Neural progenitor cell (in vitro differentiated cells): ENCODE measurements at places on chromosomes 1 and 21. TPM values are rescaled to one million over a fixed set of nuclear protein-coding genes. Genes with fewer than 3 reads are reported as not detected.

- H3K4me3 ChIP-seq, result no peak overlapping the region
- H3K4me1 ChIP-seq, result peaks cover 11% of the 10 kb centered on the region
- no peaks in the 10 kb centered on the region for H3K36me3 ChIP-seq
- H3K27me3 ChIP-seq, result no peaks in the 10 kb centered on the region
These were observed 8.7 kb downstream of the SORT1 start for GRCh38 chr1:109388884-109389637.

Gene HES4
- total RNA-seq, result 7.6 and 35.7 TPM in 2 replicates

DNA sequence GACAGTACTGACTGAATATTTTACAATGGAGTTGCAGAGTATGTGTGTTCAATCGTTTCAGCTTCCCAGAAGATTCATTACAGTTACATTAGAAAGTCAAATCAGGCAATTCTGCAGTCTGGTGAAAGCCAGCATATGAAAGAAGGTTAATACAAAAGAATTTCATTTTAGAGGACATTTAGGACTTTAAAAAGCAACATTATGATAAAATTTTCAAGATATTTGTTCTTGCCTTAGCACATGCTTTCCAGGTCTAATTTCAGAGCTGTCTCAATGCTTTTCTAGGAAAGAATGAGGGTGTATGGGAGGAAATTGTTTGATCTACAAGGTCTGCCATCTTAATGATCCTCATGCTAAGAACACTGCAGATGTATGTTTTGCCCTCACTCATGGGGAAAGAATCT, 63.2 kb downstream of the RERE start:
- H3K4me3 ChIP-seq, result no peak overlapping the region
- DNase-seq, result no peak
- H3K27ac ChIP-seq, result no peak overlapping the region
- H3K27me3 ChIP-seq, result no peaks in the 10 kb centered on the region

DNA sequence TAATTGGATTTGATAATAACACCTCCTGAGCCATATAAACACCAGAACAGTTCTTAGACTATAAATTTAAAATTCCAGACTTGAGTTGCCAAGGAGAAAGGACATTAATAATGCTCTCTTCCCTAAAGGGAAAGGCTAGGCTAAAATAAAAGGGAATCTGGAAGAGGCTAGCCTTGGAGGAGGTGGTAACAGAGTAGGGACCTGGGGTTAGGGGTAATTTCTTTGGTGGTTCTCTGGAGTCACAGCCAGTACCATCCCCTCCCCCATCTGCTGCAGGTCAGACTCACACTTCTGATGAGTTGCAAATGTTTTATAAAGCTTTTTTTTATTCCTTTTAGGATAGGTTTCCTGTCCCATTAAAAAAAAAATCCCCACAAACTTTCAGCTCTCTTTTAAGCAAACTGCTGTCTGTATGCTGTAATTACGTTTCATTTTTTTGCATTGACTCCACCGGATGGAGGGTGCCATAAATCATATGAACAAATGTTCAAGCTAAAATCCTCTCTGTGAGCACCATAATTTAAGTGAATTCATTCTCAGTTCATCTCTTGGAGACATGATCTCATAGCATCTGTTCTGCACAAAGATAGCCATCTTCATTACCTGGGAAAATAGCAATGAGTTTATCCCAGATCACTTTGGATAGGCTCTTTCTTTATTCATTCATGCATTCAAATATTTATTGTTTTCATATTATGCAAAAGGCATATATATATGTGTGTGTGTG, 379.6 kb downstream of the TTLL7 start:
- no peak overlapping the region for H3K4me3 ChIP-seq
- H3K4me1 ChIP-seq, result peaks cover 8% of the 10 kb centered on the region
- DNase-seq, result no peak
- no peaks in the 10 kb centered on the region for H3K27me3 ChIP-seq
- H3K36me3 ChIP-seq, result no peaks in the 10 kb centered on the region
- no peak overlapping the region for H3K27ac ChIP-seq

GRCh38 chr1:34879230-34879629, 19.7 kb upstream of the SMIM12 start:
- no peak overlapping the region for H3K4me3 ChIP-seq
- no peaks in the 10 kb centered on the region for H3K36me3 ChIP-seq
- no peaks in the 10 kb centered on the region for H3K4me1 ChIP-seq

DNA sequence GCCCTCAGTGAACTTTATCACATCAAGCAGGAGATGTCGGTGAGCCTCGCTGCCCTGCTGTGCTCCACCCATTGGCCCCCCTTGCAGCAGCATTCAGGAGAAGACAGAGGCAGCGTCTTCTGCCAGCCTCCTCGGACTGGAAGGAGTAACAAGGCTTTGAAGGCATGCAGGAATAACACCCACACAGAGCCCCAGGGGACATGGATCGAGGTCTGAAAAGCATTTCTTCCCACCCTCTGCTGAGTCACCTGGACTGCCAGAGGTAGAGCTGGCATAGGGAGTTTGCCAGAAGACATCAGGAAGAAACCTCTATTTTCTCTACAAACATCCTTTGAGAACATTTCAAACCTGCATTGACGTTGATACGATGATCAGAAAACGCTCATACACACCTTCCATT, 42.9 kb downstream of the COL18A1 start:
- H3K4me1 ChIP-seq, result no peaks in the 10 kb centered on the region
- H3K27me3 ChIP-seq, result no peaks in the 10 kb centered on the region
- H3K36me3 ChIP-seq, result no peaks in the 10 kb centered on the region
- H3K27ac ChIP-seq, result no peak overlapping the region
- no peak for DNase-seq
- no peak overlapping the region for H3K4me3 ChIP-seq

- H3K4me1 ChIP-seq, result no peaks in the 10 kb centered on the region
- DNase-seq, result no peak
- no peaks in the 10 kb centered on the region for H3K27me3 ChIP-seq
- no peak overlapping the region for H3K4me3 ChIP-seq
These were observed 55.9 kb downstream of the LEPR start for GRCh38 chr1:65476327-65476726.

DNA sequence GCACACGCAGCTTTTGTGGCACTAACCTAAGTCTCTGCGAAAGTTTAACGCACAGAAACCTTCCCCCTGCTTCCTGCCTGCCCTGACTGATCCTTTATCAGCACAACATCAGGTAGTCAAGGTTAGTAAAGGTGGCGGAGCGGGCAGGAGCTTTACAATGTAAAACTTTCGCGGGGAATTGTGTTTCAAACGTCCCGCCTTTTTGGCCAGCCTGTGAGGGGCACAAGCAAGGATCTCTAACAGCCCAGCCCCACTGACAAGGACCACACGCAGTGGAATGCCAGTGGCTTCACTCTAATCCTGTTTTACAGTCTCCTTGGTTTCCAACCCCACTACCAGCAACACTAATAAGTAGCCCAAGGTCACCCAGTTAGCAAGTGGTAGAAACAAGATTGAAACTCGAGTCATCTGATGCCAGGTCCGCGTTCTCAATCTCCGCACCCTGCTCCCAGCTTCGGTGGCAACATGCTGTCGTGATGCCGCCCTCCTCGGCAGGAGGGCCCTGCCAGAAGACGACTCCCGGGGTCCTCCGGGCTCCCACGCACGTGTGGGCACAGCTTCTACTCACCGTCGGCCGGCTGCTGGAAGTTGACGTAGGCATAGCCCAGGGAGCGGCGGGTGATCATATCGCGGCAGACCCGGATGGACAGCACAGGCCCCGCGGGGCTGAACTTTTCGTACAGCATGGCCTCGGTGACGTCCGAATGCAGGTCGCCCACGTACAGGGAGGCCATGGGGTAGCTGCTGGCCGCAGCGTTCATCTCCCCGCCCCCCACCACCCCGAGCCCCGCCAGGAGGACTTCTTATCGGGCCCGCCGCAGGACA, 1.2 kb downstream of the PABPC4 start:
- H3K4me1 ChIP-seq, result peaks cover 20% of the 10 kb centered on the region
- no peaks in the 10 kb centered on the region for H3K27me3 ChIP-seq
- H3K4me3 ChIP-seq, result peak overlapping the region; percentile 100
- H3K36me3 ChIP-seq, result no peaks in the 10 kb centered on the region

DNA sequence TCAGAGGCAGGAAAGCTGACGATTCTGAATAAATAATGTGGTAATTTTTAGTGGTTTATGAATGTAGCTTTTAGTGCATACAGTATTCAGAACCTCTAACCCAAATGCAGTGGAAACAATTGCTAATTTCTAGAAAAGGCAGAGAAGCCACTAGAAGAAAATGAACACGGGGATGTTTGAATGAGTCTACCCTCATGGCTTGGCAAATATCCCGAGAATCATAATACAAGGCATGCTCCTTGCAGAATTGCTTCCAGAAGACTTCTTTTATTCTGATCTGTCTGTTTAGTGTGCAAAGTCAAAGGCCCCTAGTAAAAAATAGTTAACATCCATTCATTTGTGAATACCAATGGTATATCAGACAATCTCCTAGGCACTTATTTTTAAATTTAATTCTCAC, 246.8 kb downstream of the LMO4 start:
- no peak overlapping the region for H3K4me3 ChIP-seq
- no peaks in the 10 kb centered on the region for H3K36me3 ChIP-seq
- no peak overlapping the region for H3K27ac ChIP-seq
- no peaks in the 10 kb centered on the region for H3K27me3 ChIP-seq

DNA sequence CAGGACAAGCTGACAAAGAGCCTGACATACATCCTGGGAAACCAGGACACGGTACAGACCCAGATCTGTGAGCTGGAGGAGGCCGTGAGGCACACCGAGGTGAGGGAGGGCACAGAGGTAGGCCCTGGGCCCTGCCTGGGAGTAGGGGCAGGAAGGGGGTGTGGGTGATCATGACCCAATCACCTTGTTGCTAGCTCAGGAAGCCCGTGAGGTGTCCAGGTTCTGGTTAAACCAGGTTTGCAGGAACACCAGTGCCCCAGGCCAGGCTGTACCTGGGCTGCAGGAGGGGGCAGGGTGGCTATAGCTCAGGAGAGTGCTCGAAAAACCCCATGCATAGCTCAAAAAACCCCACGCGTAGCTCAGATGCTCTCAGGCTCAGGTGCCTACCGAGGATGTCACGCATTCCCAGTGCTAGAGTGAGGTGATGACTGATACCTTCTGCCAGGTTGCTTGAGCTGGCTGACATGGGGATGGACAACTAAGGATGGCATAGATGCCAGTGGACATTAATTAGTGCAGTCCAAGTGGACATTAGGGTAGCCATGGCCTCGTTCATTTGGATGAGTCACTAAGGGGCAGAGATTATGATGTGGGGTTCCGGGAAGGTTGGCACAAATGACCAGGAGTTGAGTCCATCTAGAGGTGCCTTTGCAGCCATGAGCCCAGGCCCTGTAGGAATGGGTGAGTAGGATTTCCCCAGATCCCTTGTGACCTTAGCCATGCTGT, 3.7 kb downstream of the TRIM46 start:
- DNase-seq, result no peak
- no peak overlapping the region for H3K27ac ChIP-seq
- no peaks in the 10 kb centered on the region for H3K27me3 ChIP-seq
- H3K4me3 ChIP-seq, result no peak overlapping the region
- peaks cover 2% of the 10 kb centered on the region for H3K4me1 ChIP-seq
- no peaks in the 10 kb centered on the region for H3K36me3 ChIP-seq

Gene TDRD10
- total RNA-seq, result not detected in 2 replicates

GRCh38 chr1:16248603-16249516, 11.9 kb upstream of the CPLANE2 start:
- H3K36me3 ChIP-seq, result no peaks in the 10 kb centered on the region
- H3K4me3 ChIP-seq, result no peak overlapping the region
- peaks cover 4% of the 10 kb centered on the region for H3K4me1 ChIP-seq
- no peaks in the 10 kb centered on the region for H3K27me3 ChIP-seq
- DNase-seq, result no peak

GRCh38 chr1:230073371-230074035, 6.5 kb downstream of the GALNT2 start:
- DNase-seq, result no peak
- H3K4me3 ChIP-seq, result no peak overlapping the region
- peaks cover 6% of the 10 kb centered on the region for H3K27me3 ChIP-seq

- no peak overlapping the region for H3K27ac ChIP-seq
- H3K4me1 ChIP-seq, result no peaks in the 10 kb centered on the region
- H3K27me3 ChIP-seq, result no peaks in the 10 kb centered on the region
- no peak overlapping the region for H3K4me3 ChIP-seq
- H3K36me3 ChIP-seq, result no peaks in the 10 kb centered on the region
These were observed 1053.4 kb upstream of the ADGRL4 start for GRCh38 chr1:80059940-80060339.

Gene NFASC
- total RNA-seq, result 2.5 and 3.7 TPM in 2 replicates

DNA sequence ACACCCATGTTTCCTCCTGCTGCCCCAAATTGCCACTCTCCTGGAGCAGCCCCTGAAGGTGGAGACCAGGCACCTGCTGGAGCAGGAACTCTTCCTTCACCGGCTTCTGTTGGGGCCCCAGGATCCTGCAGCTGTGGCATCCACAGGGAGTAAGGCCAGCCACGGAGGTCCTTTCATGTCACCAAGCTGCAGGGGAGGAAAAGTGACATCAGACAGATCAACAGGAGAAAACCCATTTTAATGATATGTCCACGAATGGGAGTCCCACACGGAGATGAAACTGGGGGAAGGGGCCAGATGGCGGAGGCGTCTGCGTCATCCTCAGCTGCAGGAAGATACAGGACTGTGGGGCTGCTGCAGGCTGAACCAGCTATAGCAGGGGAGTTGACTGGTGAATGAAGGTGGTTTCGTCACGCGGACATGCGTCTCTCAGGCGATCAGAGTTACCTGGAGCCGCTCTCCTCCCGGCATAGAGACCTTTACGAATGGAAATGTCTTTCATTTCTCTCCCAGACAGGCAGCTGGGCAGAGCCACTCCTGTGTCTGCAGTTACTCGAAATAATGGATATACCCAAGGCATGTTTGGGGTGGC, 9.9 kb downstream of the TP73 start:
- DNase-seq, result no peak
- peaks cover 52% of the 10 kb centered on the region for H3K27me3 ChIP-seq
- no peaks in the 10 kb centered on the region for H3K4me1 ChIP-seq
- no peak overlapping the region for H3K27ac ChIP-seq
- H3K36me3 ChIP-seq, result no peaks in the 10 kb centered on the region

GRCh38 chr1:91729621-91730358, 156.2 kb downstream of the TGFBR3 start:
- H3K4me3 ChIP-seq, result no peak overlapping the region
- no peaks in the 10 kb centered on the region for H3K27me3 ChIP-seq
- no peak overlapping the region for H3K27ac ChIP-seq
- DNase-seq, result no peak

GRCh38 chr1:47190857-47191256, 1.0 kb upstream of the PDZK1IP1 start:
- no peak for DNase-seq
- no peak overlapping the region for H3K4me3 ChIP-seq
- H3K4me1 ChIP-seq, result peaks cover 3% of the 10 kb centered on the region
- H3K27ac ChIP-seq, result no peak overlapping the region
- H3K27me3 ChIP-seq, result peaks cover 20% of the 10 kb centered on the region

- no peak overlapping the region for H3K27ac ChIP-seq
- no peaks in the 10 kb centered on the region for H3K4me1 ChIP-seq
- no peaks in the 10 kb centered on the region for H3K27me3 ChIP-seq
- H3K36me3 ChIP-seq, result no peaks in the 10 kb centered on the region
- H3K4me3 ChIP-seq, result no peak overlapping the region
These were observed 41.1 kb upstream of the KCNQ4 start for GRCh38 chr1:40742363-40743061.
